HuH-7 (cell line): ENCODE measurements at places on chromosomes 3 and 15.
A peak's percentile ranks its signal among the peaks of the same experiment; 100 is the strongest.

GRCh38 chr3:195876297-195877064, 31.9 kb downstream of the TNK2 start:
- no peak for DNase-seq

DNA sequence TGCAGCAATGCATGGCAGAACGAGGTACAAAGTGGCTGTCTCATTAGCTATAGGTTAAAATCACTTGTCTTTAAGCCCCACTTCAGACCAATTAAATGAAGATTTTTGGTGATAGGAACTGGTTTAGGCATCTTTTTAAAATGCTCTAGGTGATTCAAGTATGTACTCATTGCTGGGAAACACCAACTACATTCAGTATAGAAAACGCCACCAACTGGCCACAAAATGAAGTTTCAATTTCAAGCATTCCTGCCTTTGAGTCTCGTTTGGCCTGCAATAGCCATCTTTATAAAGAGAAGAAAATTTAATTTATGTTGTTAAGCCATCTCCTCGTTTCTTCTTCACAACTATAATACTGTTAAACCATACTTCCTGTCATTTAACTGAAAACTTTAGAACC, 587.9 kb downstream of the GBE1 start:
- no peak for DNase-seq

- no peak for DNase-seq
These were observed 243.8 kb downstream of the KCNH8 start for GRCh38 chr3:19392150-19392549.

DNA sequence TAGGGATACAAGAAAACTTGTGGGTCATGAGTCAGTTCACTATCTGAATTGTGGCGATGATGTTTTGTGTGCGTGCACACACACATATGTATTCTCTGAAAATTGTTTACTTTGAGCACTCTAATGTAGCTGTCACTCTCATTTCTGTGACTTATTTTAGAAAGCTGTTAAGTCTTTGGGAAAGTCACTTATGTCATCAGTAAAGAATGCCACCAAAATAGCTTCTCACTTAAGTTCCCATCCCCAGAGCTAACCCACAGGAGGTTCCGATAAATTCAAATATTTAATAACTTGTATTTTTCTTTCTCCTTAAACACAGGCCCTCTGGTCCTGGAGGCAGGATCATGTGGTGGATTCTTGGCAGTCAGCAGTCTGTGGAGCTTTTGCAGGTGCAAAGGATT, 138.3 kb downstream of the LRIG1 start:
- no peak for DNase-seq

- no peak for DNase-seq
These were observed 4.9 kb downstream of the NT5DC2 start for GRCh38 chr3:52528586-52529375.

GRCh38 chr3:16841041-16841753, 43.6 kb upstream of the PLCL2 start:
- no peak for DNase-seq

DNA sequence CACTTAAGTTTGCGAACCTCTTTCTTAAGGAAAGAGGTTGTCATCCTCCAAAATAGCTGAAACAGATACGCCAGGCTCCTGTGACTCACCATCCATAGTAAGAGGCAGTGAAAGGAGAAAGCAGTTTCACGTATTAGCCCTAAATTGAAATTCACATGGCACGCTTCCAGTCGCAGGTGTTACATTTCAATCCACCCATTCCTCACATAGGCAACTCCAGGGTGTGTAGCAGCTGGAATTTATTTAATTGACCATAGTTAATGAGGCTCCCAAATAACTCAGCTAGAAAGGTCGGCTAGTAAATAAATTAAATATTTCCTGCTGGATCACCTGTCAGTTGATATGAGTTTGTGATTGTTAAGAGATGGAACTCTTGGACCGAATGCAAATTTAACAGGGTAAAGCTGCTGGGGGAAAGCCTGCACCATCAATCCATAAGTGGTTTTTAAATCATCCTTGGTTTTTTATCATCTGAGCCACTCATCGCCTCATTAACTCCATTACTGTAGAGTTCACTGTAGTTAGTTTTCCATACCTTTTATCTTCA, 19.6 kb downstream of the NSUN3 start:
- no peak for DNase-seq

GRCh38 chr15:61729646-61730045, 330.6 kb downstream of the VPS13C start:
- DNase-seq = no peak

DNA sequence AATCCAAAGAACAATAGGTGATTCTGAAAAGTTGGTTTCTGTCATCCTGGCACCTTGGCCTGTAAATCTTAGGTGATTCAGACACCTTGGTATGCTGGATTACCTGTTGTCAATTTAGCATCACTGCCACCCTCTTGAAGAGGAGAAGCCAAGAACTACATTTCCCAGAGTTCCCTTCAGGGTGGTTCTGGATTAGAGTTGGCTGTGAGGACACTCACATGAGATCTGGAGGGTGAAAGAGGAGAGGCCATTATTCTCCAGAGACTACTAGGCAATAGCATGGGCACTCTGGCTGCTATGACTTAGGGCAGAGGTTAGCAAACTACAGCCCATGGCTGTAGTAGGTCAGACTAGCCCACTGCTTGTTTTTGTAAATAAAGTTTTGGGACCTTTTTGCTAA, 41.7 kb upstream of the CORO2B start:
- no peak for DNase-seq

- DNase-seq = no peak
These were observed 4.0 kb downstream of the MAP1A start for GRCh38 chr15:43521419-43521818.

DNA sequence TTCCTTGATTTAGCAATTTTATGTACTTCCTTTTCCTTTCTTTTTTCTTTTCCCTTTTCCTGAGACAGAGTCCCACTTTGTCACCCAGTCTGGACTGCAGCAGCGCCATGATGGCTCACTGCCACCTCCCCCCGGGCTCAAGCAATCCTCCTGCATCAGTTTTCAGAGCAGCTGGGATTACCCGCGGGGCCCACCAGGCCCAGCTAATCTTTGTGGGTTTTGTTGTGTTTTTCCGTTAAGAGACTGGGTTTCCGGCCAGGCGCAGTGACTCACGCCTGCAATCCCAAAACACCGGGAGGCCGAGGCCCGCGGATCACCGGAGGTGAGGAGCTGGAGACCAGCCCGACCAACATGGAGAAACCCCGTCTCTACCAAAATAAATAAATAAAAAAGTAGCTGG, 17.7 kb downstream of the GOLGA8S start:
- no peak for DNase-seq

DNA sequence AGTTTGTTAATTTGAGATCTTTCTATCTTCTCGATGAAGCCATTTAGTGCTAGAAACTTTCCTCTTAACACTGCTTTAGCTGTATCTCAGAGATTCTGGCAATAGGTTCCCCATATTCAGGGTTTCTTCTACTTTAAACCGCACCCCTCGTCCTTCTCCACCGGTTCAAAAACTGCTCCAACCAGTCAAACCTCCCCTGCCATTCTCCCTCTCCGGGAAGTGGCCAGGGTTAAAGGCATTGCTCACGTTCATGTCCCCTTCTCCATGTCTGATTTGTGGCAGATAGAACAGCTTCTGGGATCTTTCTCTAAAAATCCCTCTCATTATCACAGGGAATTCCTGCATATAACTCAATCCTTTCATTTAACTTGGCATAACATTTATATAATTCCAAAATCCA, 14.4 kb downstream of the ALDH1L1 start:
- DNase-seq = no peak

GRCh38 chr3:66355394-66355793, 134.6 kb downstream of the SLC25A26 start:
- DNase-seq = no peak

- DNase-seq = no peak
These were observed 28.5 kb downstream of the DNAJC13 start for GRCh38 chr3:132445817-132446216.

DNA sequence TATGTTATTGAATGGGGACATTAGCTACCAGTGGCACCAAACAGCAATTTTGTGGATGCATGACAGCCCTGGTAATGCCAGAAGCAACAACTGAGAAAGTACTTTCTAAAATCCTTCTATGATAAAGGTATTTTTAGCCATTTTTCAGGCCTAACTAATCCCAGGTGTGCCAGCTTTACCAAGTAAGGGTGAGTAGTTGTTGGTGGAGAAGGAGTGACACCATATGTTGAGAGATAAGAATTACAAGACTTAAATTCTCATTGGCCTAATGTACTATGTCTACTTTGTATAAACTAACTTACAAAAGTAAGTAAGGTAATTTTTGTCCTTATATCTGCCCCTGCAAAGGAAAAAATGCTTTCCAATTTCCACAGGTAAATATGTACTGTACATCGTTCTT, 4.1 kb upstream of the COX17 start:
- peak; percentile 40 for DNase-seq

- DNase-seq = no peak
These were observed 58.9 kb upstream of the SLC6A6 start for GRCh38 chr3:14343338-14344112.

- DNase-seq = no peak
These were observed 28.5 kb downstream of the UBE2E1 start for GRCh38 chr3:23834082-23834870.

GRCh38 chr15:61327019-61327631, 98.0 kb upstream of the RORA start:
- DNase-seq = no peak

GRCh38 chr15:89814112-89814742, 425 bp downstream of the ANPEP start:
- DNase-seq = peak; percentile 66

- no peak for DNase-seq
These were observed 30.7 kb downstream of the CHD2 start for GRCh38 chr15:92930776-92931175.

GRCh38 chr3:43221076-43221475, 65.3 kb upstream of the SNRK start:
- DNase-seq = no peak

- no peak for DNase-seq
These were observed 335.9 kb upstream of the SLCO3A1 start for GRCh38 chr15:91517491-91518200.

DNA sequence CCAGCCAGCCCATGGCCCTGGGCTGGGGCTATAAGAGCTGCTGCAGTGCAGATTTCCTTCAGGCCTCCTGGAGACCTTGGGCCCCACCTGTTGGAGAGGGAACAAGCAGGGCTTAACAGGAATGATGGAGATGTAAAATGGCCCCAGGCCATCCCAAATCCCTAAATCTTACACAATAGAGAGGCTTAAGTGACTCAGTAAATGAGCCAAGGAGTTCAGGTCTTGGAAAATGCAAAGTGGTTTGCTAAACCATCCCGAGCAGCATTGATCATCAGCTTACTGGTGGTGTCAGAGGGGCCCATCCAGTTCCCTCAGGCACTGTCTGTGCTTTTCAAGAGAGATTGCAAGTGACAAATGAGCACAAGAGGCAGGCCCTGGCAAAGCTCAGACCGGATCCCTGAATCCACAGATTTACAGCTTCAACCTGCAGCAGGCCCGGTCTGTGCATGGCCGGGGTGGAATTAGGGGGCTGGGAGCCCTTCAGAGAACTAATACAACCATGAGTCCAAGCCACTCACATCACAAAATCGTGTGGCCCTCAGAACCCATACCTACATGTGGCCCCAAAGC, 325.4 kb downstream of the UACA start:
- no peak for DNase-seq

DNA sequence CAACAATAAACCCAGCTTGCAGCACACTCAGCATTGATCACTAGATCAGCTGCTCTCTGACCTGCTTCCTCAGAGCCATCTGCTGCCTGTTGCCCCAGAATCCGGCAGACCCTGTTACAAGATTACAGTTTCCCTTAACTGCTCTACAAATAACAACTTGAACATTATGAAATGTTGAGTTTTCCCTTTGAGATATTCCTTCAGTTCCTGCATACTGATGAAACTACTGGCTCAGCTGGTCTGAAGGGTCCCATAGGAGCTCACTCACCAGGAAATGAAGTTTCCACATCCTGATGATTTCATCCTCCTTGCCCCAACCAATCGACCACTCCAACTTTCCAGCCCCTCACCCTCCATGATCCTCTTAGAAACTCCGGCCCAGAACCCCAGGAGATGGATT, 281.9 kb downstream of the OCA2 start:
- DNase-seq = no peak

DNA sequence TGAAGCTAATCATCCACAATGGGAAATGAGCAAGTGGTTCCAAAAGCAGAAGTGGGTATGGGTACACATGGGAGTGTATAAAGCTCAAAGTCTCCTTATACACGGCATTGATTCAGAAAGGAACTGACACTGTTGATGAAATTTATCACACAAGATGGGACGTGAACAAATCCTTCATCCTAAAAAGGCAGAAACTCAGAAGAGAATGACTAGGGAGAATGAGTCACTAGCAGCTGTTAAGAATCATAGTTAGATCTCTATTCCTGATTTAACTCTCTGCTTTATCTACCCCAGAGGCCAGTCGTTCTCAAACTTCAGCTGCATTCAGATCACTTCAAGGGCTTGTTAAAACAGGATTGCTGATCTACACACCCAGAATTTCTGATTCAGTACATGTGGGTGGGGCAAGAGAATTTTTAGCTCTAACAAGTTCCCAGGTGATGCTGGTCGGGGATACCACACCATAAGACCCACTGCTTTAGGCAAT, 97.7 kb upstream of the PHLDB2 start:
- DNase-seq = no peak

- no peak for DNase-seq
These were observed 253.8 kb upstream of the GBE1 start for GRCh38 chr3:82015241-82015640.

GRCh38 chr3:63128380-63128779, 149.7 kb upstream of the SYNPR start:
- no peak for DNase-seq

- peak; percentile 6 for DNase-seq
These were observed 76.6 kb downstream of the GBE1 start for GRCh38 chr3:81684751-81685395.

DNA sequence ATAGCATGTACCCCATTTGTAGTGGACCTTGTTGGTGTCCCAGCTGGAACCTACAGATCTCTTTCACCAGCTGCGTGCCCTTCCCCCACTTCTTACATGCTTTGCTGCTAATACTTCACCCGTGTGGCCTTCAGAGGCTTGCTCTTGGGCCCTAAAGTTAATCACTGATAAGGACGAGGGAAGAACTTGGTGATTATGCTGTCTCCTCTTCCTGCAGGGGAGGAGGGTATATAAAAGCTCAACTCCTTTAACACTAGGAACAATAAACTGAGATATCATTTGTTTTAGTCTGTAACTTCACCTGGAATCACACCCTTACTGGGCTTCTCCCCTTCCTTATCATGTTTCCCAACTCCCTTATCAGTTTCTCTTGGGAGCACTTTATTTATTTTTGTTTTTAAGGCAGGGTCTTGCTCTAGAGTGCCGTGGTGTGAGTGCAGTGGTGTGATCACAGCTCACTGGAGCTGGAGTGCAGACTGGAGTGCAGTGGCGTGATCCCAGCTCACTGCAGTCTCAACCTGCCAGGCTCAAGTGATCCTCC, 43.2 kb upstream of the PIK3R4 start:
- peak; percentile 5 for DNase-seq

GRCh38 chr15:91946581-91947292, 93.2 kb downstream of the SLCO3A1 start:
- DNase-seq = no peak

- DNase-seq = no peak
These were observed 60.0 kb downstream of the MAGEF1 start for GRCh38 chr3:184651904-184652303.

- no peak for DNase-seq
These were observed 74.1 kb upstream of the PLXNA1 start for GRCh38 chr3:126908752-126909275.
